Fibroblast of lung (primary cell): ENCODE measurements at places on chromosomes 5 and 9. TPM values are rescaled to one million over a fixed set of nuclear protein-coding genes. Genes with fewer than 3 reads are reported as not detected.

DNA sequence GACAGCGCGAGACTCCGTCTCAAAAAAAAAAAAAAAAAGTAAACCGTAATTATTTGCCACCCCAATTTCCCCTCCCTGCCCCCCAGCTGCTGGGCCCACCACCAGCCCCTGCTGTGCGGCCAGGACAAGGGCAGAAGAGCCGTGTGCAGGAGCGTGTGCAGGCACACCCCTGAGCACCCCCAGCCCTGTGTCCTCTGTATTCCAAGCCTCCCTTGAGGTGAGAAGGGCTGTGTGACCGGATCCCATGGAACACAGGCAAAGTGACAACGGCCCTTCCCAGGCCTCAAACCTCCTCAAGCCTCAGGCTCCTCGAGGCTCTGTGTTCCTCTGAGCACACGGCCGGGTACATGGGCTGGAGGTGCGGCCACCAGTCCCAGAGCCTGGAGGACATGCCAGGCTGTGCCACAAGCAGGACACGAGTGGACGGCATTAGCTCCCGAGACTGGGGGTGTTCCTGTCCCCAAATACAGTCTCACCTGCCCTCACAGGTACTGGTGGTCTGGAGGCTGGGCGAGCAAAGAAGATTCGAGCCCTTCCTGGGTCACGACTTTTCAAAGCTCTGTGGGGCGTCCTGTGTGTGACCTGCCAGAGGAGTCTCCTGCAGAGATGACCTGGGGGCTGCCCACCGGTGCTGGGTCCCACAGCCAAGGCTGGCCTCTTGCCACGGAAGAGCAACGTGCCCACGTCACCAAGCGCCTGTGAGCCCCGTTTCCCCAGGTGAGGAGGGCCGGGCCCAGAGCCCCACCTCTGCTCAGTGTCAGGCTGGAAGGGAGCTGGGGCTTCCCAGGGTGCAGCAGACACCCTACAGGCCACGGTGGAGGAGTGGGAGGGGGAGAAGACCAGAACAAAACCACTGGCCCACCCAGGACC, 47.1 kb upstream of the SIMC1 start:
- no peak for DNase-seq

DNA sequence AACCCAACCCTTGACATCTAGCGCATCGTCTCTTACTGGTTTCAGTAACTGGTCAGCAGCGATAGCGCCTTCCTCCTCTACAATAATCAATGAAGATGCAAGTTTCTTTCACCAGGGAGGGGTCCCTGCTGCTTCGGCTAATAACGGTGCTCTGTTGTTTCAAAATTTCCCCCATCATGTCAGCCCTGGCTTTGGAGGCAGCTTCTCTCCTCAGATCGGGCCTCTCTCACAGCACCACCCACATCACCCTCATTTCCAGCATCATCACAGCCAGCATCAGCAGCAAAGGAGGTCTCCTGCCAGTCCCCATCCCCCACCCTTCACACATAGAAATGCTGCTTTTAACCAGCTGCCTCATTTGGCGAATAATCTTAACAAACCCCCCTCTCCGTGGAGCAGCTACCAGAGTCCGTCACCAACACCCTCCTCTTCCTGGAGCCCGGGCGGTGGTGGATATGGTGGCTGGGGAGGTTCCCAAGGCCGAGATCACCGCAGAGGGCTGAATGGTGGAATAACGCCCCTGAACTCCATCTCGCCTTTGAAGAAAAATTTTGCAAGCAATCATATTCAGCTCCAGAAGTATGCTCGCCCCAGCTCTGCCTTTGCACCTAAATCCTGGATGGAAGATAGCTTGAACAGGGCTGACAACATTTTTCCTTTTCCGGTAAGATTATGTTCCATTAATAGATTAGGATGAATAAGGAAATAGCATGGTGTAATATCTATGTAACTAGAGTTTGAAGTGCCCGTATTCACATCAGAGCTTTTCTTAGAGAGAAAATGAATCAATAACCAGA, 2.2 kb downstream of the CPEB4 start:
- no peak for DNase-seq

- DNase-seq = peak; percentile 77
Measured at GRCh38 chr5:122156724-122157325, 27.5 kb downstream of the ZNF474 start.

DNA sequence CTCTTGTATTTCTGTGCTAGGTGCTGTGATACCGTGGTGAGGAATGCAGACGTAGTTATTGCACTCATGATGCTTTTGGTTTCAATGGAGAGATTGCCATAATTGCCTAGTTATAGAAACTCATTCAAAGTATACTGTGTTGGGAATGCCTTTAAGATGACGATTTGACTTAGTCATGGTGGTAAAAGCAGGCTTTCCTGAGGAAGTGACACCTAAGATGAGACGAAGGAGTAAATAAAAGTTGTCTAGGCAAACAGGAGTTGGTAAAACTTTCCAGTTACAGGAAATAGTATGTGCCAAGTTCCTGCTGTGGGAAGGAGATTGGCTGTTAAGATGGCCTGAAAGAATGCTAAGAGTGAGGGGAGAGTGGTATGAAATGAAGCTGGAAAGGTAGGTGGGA, 48.1 kb downstream of the FOCAD start:
- DNase-seq = peak; percentile 87

BAAT gene
- total RNA-seq = not detected in 2 replicates

- no peak for DNase-seq
Measured at GRCh38 chr5:83688281-83688680, 32.4 kb downstream of the HAPLN1 start.

GRCh38 chr9:113257863-113258262, 17.5 kb downstream of the CDC26 start:
- no peak for DNase-seq

SLC46A2 gene
- not detected in 2 replicates for total RNA-seq
